SK-MEL-5 (cell line): ENCODE measurements at places on chromosomes 13 and 19. TPM values are rescaled to one million over a fixed set of nuclear protein-coding genes. Genes with fewer than 3 reads are reported as not detected.

- DNase-seq: no peak
These were observed 281.4 kb downstream of the ABCC4 start for GRCh38 chr13:95019886-95020285.

DNA sequence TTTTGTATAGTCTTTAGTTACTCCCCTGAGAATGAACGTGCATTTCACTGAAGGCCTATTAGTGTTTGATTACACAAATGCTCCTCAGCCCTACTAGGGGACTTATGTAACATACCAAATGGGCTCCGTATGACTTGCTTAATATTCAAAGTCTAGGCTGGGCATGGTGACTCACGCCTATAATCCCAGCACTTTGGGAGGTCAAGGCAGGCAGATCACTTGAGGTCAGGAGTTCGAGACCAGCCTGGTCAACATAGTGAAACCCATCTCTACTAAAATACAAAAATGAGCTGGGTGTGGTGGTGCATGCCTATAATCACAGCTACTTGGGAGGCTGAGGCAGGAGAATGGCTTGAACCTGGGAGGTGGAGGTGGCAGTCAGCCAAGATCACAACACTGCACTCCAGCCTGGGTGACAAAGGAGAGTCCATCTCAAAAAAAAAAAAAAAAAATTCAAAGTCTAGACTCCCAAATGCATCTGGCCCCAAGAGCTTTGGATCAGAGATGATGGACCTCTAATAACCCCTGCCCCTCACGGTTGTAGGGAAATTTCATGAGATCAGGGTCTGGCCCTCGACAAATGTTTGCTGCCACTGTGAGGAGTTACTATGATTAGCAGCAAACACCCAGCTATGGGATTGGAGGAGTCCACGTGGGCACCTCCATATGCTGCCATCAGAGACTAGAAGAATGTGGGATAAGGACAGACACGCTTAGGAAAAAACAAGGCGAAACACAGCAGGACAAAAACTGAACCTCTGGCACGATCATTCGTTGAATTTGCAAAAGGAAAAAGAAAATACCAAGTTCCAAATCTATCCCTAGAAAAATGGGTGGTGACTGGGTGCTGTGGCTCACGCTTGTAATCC, 4.6 kb downstream of the FBXO17 start:
- DNase-seq: no peak

DNA sequence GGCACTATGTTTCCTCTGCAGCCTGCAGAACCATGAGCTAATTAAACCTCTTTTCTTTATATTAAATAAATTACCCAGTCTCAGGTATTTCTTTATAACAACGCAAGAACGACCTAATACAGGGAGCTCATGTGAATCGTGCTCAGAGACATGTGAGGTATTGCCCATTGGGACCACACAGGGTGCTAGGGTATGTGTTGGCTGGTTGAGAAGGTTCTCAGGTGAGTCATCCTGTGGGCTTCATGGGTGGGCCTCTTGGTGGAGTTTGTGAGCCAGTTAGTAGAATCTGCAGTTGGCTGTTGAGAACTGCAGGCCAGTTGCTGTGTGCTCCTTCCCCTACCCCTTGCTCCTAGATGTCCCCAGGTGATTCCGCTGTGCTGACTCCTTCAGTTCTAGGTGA, 163.0 kb downstream of the HS6ST3 start:
- DNase-seq: no peak

DNA sequence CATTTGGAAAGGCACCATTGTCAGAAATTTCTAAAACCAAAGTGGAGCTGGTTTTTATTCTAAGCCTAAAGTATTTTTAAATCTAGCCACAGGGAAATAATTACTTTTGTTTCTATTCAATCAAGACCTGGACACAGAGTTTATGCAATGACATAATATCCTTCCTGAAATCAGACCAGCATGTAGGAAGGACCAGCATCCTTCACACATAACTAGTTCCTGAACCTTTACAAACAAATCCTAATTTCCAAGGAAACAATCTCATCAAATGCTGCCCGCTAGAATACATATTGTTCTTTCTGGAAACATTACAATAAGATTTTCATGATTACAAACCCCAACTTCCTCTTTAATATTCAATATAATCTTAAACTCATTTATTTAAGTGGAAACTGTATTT, 1.5 kb downstream of the STARD13 start:
- DNase-seq: no peak

OR7D2 gene
- 0.05 TPM in 1 of 2 replicates, not detected in the other for total RNA-seq

TMEM150B gene
- total RNA-seq: not detected in 2 replicates

ZFR2 gene
- total RNA-seq: 0.18 and 0.72 TPM in 2 replicates

KRTDAP gene
- total RNA-seq: not detected in 2 replicates

GRCh38 chr19:19750842-19751790, 18.2 kb upstream of the ZNF14 start:
- DNase-seq: no peak

DNA sequence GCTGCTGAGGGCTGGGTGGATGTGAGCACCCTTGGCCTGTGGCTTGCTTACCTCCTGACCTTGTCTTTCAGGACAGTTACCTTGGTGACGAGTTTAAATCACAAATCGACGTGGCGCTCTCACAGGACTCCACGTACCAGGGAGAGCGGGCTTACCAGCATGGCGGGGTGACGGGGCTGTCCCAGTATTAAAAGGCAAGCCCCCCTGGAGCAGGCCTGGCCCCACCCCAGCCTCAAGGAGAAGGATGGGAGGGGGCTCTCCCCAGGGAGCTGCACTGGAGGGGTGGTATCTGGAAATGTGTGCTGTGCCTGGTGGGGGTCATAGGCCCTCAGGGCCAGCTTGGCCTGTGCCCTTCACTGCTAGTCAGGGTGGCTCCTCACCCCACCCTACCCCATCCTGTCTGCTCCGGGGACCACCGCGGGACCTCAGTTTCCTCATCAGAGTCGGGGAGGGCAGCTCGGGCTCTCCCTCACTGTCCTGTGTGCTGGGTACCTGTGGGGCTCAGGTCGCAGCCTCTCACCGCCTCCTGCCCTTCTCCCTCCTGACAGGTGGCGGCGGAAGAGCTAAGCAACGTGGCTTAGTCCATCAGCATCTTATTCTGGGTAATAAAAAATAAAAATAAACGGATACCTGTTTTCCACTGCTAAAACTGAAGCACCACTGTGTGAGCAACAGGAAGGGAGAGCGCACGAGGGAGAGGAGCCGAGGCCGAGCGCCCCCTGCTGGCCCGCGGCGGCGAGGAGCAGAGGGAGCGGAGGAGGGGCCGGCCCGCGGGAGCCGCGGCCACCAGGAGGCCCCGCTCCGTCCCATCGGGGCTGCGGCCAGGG, 29.8 kb downstream of the CERS1 start:
- peak; percentile 52 for DNase-seq

- no peak for DNase-seq
These were observed 16.2 kb downstream of the PPP1R12C start for GRCh38 chr19:55101261-55101660.

GRCh38 chr13:106573284-106573846, 5.4 kb upstream of the ARGLU1 start:
- no peak for DNase-seq

DNA sequence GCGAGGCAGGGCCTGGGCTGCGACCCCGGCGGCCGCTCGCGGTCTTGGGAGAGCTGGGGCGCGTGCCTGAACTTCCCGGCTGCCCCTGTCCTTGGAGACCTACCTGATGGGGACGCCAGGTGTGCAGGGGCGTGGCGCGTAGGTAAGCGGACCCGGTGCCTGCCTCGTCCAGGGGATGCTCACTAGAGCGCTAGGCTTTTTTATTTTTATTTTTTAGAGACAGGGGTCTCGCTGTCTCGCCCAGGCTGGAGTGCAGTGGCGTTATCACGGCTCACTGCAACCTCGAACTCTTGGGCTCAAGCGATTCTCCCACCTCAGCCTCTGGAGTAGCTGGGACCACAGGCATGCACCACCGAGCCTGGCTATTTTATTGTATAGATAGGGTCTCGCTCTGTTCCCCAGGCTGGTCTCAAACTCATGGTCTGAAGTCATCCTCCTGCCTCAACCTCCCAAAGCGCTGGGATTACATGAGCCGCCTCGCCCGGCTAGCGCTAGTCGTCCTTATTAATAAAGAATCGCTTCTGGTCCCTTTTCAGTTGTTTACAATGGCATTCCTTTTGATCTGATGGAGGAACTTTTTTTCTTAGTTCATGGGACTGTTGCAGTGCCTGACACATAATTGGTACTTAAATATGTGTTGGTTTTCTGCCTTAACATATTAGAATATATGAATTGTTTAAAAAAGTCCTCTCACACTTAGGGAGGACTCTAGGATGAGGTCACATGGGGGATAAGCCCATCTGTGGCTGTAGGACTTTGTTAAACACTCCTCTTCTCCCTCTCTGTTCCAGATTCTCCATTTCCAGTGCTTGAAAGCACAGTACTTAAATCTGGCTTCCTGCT, 812 bp downstream of the DPY19L3 start:
- DNase-seq: peak; percentile 4

CDKN2D gene
- 2.3 and 2.9 TPM in 2 replicates for total RNA-seq

GRCh38 chr13:66407128-66407527, 823.0 kb downstream of the PCDH9 start:
- no peak for DNase-seq

RFPL4A gene
- total RNA-seq: not detected in 2 replicates

GAPDHS gene
- total RNA-seq: 3.2 and 3.6 TPM in 2 replicates

DNA sequence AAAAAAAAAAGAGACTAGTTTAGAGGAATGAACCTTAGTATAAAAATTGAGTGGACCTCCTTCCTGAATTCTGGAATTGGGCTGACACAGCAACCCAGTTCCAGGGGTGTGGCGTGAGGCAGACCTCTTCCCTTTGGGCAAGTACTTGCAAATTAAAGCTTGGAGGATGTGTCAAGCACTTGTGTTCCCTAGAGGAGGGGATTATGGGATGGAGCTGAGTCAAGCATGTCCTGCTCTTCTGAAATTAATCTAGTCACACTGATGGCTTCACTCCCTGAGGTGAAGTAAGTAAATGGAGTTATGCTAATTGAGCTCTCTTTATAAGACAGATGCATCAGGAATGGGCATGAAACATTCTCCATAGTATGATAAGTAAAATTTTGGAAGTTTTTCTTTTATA, 107.7 kb upstream of the HTR2A start:
- DNase-seq: no peak

DNA sequence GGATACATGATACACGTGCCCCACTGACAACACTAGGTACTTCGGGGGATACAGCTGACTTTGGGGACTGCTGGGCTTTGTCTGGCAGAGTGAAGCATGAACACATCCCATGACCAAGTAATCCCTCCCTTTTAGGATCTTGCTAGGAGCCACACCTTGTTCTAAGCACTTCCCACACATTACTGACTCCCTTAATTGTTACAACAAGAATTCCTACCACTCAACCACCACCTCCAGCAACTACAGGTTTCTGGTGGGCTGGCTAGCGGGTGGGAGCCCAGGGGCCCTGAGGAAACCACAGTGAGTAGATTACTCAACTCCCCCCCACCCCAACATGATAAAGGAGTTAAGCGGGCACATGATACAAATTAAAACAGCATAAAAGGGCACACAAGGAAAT, 7.2 kb upstream of the SLC35E1 start:
- no peak for DNase-seq

VMAC gene
- total RNA-seq: 6.0 and 6.6 TPM in 2 replicates

THSD1 gene
- total RNA-seq: 0.32 and 0.42 TPM in 2 replicates

DNA sequence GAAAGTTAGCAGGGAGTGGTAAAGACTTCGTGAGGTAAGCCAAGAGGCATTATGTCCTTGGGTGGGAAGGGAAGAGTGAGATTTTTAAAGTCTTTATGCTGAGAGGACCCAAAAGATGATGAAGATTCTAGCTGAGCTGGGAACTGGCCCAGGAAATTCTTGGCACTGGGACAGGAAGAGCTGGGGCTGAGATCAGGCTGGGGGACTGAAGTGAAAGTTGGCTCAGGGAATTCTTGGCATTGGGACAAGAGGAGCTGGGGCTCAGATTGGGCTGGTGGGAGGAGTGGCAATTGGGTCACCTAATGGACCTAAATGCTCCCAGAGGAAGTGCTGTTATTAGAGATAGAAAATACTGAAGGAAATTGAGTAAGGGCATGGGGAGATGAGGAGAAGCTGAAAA, 8.8 kb downstream of the SCEL start:
- no peak for DNase-seq

GZMM gene
- total RNA-seq: 0.21 and 1.1 TPM in 2 replicates

PALM gene
- total RNA-seq: 4.0 and 4.3 TPM in 2 replicates

DNA sequence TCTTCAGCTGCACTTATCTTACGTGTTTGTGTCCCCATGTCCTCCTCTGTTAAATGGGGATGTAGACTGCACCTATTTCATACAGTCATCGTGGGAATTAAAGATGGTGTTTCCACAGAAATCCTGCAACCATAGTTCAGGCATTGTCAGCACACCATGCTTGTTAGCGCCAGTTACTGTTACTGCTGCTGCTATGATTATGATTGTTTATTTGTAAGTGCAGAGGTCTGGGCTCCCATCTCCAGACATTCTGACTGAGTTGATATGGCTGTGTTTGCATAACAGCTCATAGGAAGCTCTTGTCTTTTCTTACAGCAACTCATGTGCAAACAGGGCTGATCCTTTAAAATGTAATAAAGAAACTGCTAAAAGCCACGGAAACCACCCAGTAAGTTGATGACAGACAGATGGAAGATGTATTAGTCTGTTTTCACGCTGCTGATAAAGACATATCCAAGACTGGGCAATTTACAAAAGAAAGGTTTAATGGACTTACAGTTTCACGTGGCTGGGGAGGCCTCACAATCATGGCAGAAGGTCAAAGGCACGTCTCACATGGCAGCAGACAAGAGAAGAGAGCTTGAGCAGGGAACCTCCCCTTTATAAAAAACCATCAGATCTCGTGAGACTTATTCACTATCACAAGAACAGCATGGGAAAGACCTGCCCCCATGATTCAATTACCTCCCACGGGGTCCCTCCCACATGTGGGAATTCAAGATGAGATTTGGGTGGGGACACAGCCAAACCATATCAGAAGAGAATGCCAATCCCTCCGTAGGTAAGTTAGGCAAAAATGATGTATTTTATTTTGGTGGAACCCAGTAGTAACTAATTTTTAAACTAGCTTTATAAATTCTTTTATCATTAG, 1.6 kb downstream of the ZSCAN5A start:
- peak; percentile 17 for DNase-seq

- DNase-seq: no peak
These were observed 188.3 kb upstream of the MAB21L1 start for GRCh38 chr13:35664747-35665146.
